Activated CD8-positive, alpha-beta T cell treated with anti-CD3 and anti-CD28 coated beads, Interleukin-2, amount 10 ng/mL, durations not matched to agents 7 days and 5 days (primary cell): ENCODE measurements at places on chromosomes 5 and 9. TPM values are rescaled to one million over a fixed set of nuclear protein-coding genes. Genes with fewer than 3 reads are reported as not detected.

MARCHF11 gene
- total RNA-seq, result not detected

- no peak for DNase-seq
- no peak overlapping the region for H3K27ac ChIP-seq
- H3K36me3 ChIP-seq, result no peaks in the 10 kb centered on the region
- H3K4me3 ChIP-seq, result no peak overlapping the region
Observed at GRCh38 chr5:178434851-178435250, 155.3 kb downstream of the COL23A1 start.

DNA sequence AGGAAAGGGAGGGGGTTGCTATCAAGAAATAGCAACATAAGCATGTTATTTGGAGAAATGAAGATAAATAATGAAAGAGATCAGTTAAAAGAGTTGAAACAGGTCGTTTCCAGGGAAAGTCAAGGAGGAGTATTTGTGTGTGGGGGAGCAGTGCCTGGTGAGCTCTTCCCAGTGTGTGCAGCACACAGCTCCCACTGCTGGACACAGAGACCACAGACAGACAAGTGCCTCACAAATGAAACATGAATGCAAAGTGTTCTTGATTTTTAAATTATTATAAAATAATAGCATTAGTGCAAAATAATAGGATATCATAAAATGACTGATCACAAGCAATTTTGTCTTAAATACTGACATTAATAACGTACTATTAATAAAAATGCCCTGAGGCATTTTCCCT is 40.8 kb downstream of the LIFR start:
- H3K4me1 ChIP-seq, result no peaks in the 10 kb centered on the region
- H3K27ac ChIP-seq, result no peak overlapping the region
- no peak overlapping the region for H3K4me3 ChIP-seq

TLR4 gene
- total RNA-seq, result 0.16 TPM

GRCh38 chr9:124376329-124376728 is 38.9 kb downstream of the PSMB7 start:
- no peak for DNase-seq
- peaks cover 18% of the 10 kb centered on the region for H3K36me3 ChIP-seq
- no peaks in the 10 kb centered on the region for H3K4me1 ChIP-seq
- no peak overlapping the region for H3K27ac ChIP-seq
- no peak overlapping the region for H3K4me3 ChIP-seq
